ENCODE measurements at places on chromosomes 11 and 22.

DNA sequence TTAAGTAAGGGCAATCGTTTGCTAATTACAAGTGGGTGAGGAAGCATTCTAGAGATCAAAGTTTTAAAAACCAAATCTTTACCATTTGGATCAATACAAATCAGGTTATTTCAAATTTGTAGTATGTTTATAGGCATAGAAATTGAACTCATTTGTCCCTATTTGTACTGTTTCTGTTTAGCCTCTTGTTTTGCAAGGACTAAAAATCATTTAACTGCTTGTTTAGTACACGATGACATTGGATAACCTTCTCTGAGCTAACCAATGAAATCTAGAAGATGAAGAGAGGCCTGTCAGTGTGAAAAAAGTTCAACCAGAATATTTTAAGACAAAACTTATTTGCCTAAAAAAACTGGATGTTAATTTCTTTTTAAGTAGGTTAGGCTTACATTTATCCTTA lies 40.0 kb downstream of the ZC3H12C start:
- DNase-seq: no peak

- no peak for DNase-seq
Measured at GRCh38 chr22:35596821-35597220, 20.3 kb downstream of the MB start.

GRCh38 chr11:131371791-131372104 lies 1.3 kb downstream of the NTM start:
- DNase-seq: no peak

DNA sequence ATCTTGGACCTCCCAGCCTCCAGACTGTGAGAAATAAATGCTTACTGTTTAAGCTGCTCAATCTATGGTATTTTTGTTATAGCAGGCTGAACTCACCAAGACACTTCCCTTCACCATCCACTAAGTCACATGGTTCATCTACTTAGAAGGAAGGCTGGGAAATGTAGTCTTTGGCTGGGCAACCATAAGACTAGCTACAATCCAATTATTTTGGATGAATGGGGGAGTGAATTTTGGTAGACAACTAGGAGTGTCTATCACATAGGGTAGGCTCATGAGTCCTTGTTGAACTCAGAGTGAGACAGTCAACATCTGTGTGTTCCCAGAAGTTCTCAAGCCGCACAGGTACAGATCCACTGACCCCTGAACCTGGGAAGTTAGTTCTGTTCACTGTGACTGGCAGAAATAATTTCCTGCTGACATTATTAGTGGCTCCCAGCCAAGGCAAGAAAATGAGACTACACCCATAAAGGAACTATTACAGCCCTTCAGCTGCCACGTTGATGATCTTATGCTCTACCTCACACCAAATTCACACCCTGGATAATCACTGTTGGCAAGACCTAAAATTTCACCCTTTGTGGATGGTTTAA lies 3.1 kb upstream of the SLC35C1 start:
- DNase-seq: peak; percentile 18

GRCh38 chr11:33980897-33981296 lies 70.6 kb upstream of the CAPRIN1 start:
- DNase-seq: no peak

Data from renal cortical epithelial cell (primary cell).